ENCODE measurements at places on chromosomes 7 and 10.

DNA sequence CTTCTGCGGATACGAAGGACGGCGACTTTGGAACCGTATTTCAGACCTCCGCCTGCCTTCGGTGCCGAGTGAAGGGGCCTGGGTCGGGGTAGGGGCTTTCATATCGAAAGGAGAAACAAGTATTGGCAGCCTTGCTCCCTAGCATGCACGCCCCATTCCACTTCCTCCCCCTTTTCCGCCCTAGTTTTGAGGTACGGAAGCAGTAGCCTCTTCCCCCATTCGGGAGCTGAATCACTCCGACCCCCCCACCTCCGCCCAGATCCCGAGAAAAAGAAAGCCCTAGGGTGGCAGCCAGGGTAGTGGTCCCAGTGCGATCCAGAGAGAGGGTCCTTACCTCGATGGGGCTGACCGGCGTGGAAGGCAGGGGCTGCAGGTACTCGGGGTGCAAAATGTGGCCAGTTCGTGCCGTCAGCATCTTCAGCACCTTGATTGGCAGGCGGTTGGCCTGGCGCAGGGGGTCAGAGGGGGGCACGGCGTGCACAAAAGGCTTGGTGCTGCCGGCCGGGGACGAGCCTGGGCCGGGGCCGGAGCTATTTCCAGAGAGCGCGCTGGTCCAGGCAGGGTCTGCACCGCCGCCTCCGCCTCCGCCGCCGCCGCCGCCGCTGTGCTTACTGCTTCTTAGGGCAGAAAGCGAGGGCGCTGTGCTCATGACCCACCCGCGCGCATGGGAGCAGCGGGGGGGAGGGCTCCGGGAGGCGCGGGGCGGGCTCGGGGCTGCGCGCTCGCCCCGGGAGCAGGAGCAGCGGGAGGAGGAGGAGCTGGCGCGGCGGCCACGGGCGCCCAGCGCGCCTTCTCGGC is 594 bp downstream of the ZNF503 start:
- DNase-seq, result no peak

DNA sequence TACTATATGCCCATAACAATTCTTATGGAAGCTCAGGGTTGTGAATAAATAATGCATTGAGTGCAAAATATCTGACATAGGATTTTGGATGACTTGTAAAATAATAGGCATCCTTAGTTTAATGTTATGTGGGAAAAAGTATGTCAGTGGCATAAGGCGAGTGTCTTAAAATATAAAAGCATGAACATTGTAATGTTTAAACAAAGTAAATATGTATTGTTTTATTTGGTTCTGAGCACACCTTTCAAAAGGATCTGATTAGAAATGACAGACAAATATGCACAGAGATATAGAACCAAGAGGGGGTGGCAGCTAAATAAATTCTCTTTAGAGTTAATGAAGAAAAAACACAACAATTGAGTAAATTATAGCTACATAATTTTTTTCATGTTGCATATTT is 51.3 kb upstream of the FOXP2 start:
- no peak for DNase-seq

DNA sequence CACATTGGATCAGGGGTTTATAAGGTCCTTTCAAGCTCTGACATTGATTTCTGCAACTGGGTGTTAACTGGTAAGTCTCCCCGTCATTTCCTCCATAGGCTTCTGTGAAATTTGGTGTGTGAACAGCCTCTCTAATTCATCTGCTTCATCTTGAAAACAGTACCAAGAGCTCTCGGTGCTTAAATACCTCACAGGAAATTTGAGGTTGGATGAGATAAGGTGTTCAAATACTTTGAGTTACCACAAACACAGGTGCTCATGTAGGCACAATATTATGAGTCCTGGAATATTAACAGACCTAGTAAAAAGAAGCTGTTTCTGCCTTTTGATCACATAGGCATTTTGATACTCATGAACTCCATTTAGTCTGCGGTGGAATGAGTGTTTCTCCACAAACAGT is 85.2 kb downstream of the RTKN2 start:
- peak; percentile 48 for DNase-seq

- no peak for DNase-seq
Observed at GRCh38 chr7:78493401-78493800, 694.8 kb downstream of the PHTF2 start.

- DNase-seq, result peak; percentile 52
Observed at GRCh38 chr7:75642810-75643486, 95.8 kb downstream of the HIP1 start.

Measured in activated gamma-delta T cell treated with Interleukin-2 at 50 U/mL for 16 hours (primary cell).